Karpas-422 (cell line): ENCODE measurements at places on chromosomes 3 and 15. TPM values are rescaled to one million over a fixed set of nuclear protein-coding genes. Genes with fewer than 3 reads are reported as not detected.
A peak's percentile ranks its signal among the peaks of the same experiment; 100 is the strongest.

Gene CLDN18
- total RNA-seq: not detected in 2 replicates

Gene CORO2B
- total RNA-seq: 0.26 and 0.69 TPM in 2 replicates

Gene SEMA3G
- 0.11 TPM in 1 of 2 replicates, not detected in the other for total RNA-seq

Gene C2CD4A
- total RNA-seq: not detected in 2 replicates

DNA sequence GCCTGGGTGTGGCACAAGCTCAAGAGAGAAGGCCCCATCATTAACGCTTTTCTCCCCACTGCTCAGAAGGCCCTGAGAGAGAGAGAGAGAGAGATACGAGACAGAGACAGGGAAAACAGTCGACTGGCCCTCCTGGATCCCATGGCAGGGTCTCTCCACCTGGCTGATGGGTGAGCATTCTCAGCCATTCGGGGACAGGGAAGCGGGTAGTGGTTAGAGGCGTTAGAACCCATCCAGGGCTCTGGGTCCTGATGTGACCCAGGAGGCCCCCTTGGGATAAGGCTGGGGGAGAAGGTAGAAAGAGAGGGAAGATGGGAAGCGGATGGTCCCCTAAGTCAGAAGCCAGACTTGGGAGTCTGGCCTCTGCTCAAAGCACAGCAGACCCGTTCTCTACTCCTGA is 7.9 kb downstream of the TGM5 start:
- H3K4me3 ChIP-seq: no peak overlapping the region
- no peaks in the 10 kb centered on the region for H3K4me1 ChIP-seq
- no peaks in the 10 kb centered on the region; the same call in 1 of the 2 replicates for H3K27me3 ChIP-seq
- no peak overlapping the region for H3K27ac ChIP-seq

DNA sequence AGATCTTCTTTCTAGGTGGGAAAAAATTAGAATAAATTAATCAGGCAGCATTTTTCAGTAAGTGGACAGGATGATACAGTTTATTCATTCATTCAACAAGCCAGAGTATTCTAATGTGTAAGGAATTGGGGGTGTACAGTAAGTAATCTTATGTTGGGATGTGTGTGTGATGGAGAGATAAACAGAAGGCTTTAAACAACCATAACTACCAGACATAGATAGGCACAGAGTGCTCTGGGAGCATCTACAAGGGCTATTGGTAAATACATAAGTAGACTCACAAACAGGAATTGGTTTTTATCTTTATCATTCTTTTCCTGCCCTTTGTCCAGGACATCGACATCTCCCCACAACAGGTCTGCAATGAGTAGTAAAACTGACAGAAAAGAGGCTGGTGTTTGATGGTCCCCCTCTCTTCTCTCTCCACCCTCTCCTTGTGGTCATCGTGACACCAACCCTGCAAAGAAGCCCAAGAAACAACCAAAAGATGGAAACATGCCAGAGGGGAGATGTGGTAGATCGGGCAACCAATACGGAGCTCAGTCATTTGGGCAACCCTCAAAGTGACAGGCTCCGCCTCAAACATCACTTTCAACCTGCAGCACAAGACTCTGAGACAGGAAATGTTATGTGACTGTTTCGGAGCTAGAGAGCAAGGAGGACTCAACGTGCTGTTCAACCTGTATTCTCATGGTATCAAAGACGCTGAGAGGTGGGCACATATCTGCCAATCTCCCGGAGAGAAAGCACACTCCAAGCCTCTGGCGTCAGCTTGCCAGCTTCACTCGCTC is 28.7 kb upstream of the B3GNT5 start:
- DNase-seq: no peak
- peaks cover 47% of the 10 kb centered on the region for H3K4me1 ChIP-seq
- H3K36me3 ChIP-seq: no peaks in the 10 kb centered on the region
- H3K27me3 ChIP-seq: no peaks in the 10 kb centered on the region
- H3K4me3 ChIP-seq: no peak overlapping the region
- H3K27ac ChIP-seq: no peak overlapping the region

GRCh38 chr3:194205675-194206133 is 69.8 kb downstream of the HES1 start:
- H3K27ac ChIP-seq: no peak overlapping the region
- no peaks in the 10 kb centered on the region for H3K27me3 ChIP-seq
- peak; percentile 63 for DNase-seq
- H3K36me3 ChIP-seq: no peaks in the 10 kb centered on the region
- no peak overlapping the region for H3K4me3 ChIP-seq
- H3K4me1 ChIP-seq: no peaks in the 10 kb centered on the region

- H3K27me3 ChIP-seq: no peaks in the 10 kb centered on the region
- no peak overlapping the region for H3K27ac ChIP-seq
- H3K36me3 ChIP-seq: peaks cover 4% of the 10 kb centered on the region; the same call in 1 of the 2 replicates
- no peak overlapping the region for H3K4me3 ChIP-seq
Measured at GRCh38 chr3:125221831-125222230, 9.3 kb upstream of the SLC12A8 start.

- H3K27ac ChIP-seq: no peak overlapping the region
- H3K36me3 ChIP-seq: no peaks in the 10 kb centered on the region
- DNase-seq: no peak
- no peaks in the 10 kb centered on the region for H3K4me1 ChIP-seq
- no peaks in the 10 kb centered on the region for H3K27me3 ChIP-seq
- H3K4me3 ChIP-seq: no peak overlapping the region
Measured at GRCh38 chr15:100191161-100191560, 150.6 kb downstream of the ADAMTS17 start.

DNA sequence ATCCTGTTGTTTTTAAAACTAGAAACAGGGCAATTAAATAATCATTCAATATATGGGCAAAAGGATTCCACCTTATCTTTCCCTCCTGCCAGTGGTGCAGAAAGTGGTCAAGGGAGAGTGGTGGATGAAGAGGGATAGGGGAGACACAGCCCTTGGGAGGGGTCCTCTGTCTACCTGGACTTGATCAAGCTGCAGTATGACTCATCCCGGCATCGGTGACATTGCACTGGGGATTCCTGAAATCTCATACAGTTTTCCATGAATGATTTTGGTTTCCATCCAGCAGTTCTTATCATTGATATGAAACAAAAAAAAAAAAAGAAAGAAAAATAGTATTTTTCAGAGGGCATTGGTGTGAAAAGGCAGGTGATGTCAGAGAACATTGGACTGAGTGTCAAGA is 62.9 kb downstream of the CMTM8 start:
- no peak overlapping the region for H3K27ac ChIP-seq
- DNase-seq: no peak
- H3K36me3 ChIP-seq: no peaks in the 10 kb centered on the region
- H3K27me3 ChIP-seq: no peaks in the 10 kb centered on the region
- no peak overlapping the region for H3K4me3 ChIP-seq

Gene ZNF620
- 2.6 and 3.1 TPM in 2 replicates for total RNA-seq

DNA sequence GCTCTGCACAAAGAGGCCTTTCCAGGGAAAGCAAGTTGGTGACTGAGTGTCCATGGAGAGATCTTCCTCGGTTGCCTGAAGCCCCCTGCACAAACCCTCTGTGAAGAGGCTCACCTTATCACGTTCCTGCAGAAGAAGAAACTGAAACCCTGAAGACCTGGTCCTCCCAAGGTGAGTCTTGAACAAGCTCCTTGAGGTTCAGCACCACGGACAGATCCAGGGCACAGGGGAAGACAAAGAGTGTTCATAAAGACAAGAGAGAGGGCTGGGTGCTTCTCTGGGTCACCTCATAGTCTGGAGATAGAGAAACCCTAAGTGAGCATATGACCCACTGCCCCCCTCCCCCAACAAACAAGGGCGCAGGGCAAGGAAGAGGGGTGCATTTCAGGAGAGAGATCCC is 21.7 kb upstream of the TBC1D21 start:
- peak; percentile 87 for DNase-seq
- no peaks in the 10 kb centered on the region for H3K27me3 ChIP-seq
- no peaks in the 10 kb centered on the region for H3K36me3 ChIP-seq

Gene CRTAP
- total RNA-seq: 33.9 and 72.5 TPM in 2 replicates

Gene ISLR2
- total RNA-seq: not detected in 2 replicates

Gene RAMAC
- total RNA-seq: 37.5 and 45.9 TPM in 2 replicates

DNA sequence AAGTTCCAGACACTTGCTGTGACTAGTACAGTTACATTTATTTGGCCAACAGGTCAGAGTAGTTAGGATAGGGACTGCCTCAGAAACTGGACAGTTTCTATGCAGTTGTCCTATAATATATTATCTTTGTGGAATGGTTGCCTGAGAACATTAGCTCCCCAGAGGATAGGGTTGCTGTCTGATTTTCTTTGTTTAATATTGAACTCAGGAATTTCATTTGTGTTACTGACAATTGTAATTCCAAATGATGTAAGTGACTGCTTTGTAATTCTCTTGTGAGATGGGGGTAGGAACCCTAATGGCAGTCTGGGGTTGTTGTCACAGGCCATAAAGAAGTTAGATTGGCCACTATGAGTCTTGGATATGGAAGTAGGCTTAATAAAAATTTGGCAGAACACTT is 2.2 kb downstream of the NXPE3 start:
- peaks cover 24% of the 10 kb centered on the region; the same call in 1 of the 2 replicates for H3K36me3 ChIP-seq
- peaks cover 37% of the 10 kb centered on the region for H3K4me1 ChIP-seq
- peak overlapping the region; percentile 99; the same call in 1 of the 2 replicates for H3K4me3 ChIP-seq
- H3K27me3 ChIP-seq: no peaks in the 10 kb centered on the region
- no peak overlapping the region for H3K27ac ChIP-seq
